ENCODE measurements at places on chromosomes 1 and 21. TPM values are rescaled to one million over a fixed set of nuclear protein-coding genes. Genes with fewer than 3 reads are reported as not detected.

The GRHL3 gene
- 49.8 TPM for total RNA-seq

The AMY1A gene
- under 0.01 TPM for total RNA-seq

The LRRC8B gene
- total RNA-seq: 7.6 TPM

The VANGL2 gene
- 2.3 TPM for total RNA-seq

The ABCA4 gene
- total RNA-seq: under 0.01 TPM

The PGBD5 gene
- under 0.01 TPM for total RNA-seq

The TESK2 gene
- total RNA-seq: 1.6 TPM

GRCh38 chr1:88466011-88466410, 218.1 kb upstream of the PKN2 start:
- DNase-seq: no peak

DNA sequence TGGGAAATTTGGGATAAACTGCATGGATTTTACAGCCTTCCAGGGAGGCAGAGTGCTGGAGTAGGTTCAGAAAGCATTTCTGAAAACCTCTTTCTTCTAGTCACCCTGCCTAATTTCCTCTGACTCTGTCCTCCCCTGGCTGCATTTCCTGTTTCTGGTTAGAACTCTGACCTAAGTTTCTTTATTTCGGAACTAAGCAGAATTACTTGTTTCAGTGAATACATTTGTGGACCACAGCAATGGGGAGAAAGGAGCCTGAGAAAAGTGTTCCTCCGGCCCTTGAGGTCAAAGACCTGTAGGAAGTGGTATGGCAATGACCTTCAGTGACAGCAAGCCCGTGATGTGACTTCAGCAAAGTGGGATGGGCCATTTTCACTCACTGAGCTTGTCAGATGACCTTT, 173.4 kb upstream of the RUNX1 start:
- no peak for DNase-seq

GRCh38 chr1:33927721-33928120, 63.8 kb downstream of the HMGB4 start:
- no peak for DNase-seq

GRCh38 chr1:186442651-186443375, 18.1 kb downstream of the PDC start:
- peak; percentile 15 for DNase-seq

- DNase-seq: no peak
These were observed 85.6 kb upstream of the CLDN14 start for GRCh38 chr21:36565540-36565939.

DNA sequence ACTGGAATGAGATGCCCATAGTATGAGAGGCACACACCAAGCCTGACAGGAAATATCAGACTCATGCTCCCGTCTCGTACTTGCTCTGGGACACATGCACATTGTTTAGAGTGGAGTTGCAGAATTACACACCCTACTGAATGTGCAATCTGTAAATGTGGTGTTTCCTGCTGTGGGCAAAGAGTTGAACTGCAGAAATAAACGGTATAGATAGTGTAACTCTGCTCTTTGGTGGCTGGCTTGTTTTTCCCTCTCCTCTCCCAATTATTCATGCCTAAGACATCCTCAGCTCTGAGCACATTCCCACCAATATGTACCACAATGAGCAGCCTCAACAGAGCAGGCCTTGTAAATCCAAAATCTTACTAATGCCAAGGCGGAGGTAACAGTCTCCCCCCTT, 90.1 kb upstream of the DIRAS3 start:
- no peak for DNase-seq

DNA sequence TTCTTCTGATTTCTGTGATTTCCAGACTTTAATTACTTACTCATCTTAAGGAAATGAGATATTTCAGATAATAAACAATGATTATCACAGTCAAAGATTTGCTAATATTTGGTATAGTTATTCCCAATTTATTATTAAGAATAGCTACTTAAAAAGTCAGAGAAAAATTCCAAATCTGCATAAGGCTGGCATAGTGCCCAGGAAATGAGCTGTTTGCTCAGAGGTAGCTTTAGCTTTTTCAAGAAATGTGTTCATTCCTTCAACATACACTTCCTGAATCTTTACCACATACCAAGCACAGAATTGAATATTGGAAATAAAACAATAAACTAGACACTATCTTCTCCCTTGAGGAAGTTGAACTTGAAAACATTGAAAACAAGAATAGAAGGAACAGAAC, 44.3 kb upstream of the KCNK1 start:
- peak; percentile 29 for DNase-seq

DNA sequence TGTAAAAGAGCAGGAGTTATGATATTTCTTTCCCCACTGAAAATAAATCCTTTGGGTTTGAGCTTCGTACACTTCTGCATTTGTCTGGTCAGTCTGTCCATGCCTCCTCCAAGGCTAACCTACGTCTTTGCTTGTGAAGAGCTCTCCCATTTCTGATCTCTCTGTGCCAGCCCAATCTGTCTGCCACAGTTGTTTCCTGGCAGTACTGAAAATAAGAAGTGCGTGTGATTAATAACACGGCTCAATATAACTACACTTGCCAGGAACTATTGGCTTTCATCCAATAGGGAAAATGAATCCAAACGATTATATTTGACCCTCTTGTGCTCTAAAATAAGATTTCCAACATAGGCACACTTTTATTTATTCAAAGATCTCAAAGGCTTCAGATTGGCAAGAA, 19.2 kb upstream of the COL24A1 start:
- no peak for DNase-seq

- DNase-seq: no peak
These were observed 16.1 kb downstream of the HSF2BP start for GRCh38 chr21:43643193-43643592.

- DNase-seq: peak; percentile 83
These were observed 29.0 kb upstream of the ARID1A start for GRCh38 chr1:26666855-26667254.

DNA sequence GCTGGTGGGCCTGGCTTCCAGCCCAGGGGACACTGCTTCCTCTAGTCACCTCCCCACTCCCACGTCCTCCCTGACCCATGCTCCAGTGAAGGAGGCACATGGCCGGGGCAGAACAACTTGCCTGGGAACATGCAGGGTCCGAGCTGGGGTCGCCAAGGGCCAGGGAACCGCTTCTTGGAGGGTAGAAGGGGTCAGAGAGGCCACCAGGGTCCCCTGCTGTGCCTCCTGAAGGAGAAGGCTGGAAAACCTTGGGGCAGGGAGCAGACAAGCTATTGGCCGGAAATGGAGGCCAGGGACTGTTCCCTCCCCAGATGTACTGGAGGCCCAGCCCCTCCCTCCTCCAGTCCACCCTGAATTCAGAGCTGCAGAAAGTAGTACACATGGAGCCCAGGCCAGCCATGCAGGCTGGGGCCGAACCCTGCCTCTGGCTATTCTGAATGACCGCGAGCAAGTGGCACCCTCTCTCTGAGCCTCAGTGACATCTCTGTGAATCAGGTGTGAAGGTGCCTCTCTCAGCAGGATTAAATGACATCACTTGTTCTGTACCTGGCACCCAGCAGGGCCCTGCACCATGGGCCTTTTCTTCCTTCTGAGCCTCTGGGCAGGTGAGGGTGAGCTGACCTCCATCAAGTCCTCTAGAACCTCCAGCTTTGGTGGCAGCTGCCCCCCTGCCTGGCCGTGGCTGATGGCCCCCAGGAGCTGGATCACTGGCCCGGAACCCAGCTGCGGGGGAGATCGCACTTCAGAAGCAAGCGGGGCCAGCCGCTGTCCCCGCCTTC, 15.7 kb downstream of the SPOCD1 start:
- DNase-seq: no peak

GRCh38 chr1:21914450-21914849, 22.7 kb downstream of the HSPG2 start:
- DNase-seq: no peak

DNA sequence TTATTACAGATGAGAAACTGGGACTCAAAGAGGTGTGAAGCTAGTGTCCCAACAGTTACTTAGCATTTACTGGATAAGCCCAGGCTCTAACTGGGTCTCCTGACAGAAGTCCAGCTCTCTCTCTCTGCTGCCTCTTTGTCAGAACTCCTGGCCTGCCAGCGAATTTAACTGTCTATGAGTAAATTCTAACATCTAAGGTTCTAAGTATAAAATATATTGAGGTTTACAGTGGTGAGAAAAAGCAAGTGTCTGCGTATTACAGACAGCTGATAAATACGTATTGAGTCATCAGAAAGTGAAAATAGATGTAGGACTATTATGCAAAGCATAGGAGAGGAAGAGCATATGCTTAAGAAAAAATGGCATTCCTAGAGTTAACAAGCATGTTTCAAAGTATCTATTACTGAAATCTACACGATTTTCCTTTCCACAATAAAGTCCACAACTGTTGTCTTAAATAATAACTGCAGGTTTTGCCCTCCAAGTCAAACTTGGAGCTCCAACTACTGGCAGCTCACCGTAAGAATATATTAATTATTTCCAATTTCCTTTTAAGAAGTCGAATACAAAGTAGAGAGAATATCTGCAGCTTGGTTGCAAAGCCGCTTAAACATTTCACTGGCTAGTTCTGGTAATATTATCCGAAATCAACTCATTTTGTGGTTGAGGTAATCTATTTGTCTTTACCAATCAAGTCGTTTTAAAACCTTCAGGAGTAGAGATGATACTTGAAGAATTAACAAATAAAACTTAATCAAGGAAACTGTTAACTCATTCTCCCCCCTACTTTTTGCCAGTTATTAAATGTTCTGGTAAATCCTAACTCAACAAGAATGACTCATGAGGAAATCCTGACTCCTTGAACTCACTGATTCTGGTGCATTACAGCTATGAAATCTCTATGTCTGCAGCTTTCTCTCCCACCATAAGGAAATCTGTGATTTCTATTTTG, 1.4 kb upstream of the RGS2 start:
- peak; percentile 78 for DNase-seq

DNA sequence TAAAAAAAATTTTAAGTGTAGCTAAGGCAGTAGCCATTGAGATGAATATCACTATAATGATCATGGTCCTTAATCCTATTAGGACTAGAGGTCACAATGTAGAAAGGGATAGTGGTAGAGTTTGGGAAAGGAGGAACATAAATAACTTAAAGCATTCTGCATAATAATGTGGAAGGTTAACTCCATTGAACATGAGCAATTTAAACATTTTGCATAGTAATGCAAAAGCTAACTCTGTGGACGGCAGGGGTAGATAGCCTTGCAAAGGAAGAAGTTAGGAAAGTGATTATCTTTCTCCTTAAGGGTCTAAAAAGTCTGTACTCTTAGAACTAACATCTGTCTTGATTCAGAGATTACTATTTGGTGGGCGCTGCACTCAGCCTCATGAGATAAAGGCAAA, 39.0 kb upstream of the DENND1B start:
- no peak for DNase-seq

DNA sequence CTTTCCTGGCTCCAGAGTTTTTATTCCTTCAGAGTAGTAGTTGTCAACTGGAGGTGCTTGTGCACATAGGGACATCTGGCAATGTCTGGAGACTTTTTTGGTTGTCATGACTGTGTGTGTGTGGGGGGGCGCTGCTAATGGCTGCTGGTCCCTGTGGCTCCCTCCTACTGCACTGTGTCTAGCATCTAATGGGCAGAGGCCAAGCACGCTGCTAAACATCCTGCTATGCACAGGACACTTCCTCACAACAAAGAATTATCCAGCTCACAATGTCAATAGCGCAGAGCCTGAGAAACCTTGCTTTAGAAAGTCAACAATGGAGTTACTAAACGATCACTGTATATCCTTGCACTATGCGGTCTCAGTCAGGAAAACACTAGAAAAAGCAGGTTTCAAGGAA, 19.7 kb upstream of the HMGB4 start:
- DNase-seq: no peak

GRCh38 chr1:41501581-41501980, 17.1 kb upstream of the EDN2 start:
- DNase-seq: peak; percentile 87

GRCh38 chr1:88150330-88150729, 533.7 kb upstream of the PKN2 start:
- no peak for DNase-seq

- DNase-seq: peak; percentile 71
These were observed 1.6 kb upstream of the ANKRD65 start for GRCh38 chr1:1422465-1423244.

DNA sequence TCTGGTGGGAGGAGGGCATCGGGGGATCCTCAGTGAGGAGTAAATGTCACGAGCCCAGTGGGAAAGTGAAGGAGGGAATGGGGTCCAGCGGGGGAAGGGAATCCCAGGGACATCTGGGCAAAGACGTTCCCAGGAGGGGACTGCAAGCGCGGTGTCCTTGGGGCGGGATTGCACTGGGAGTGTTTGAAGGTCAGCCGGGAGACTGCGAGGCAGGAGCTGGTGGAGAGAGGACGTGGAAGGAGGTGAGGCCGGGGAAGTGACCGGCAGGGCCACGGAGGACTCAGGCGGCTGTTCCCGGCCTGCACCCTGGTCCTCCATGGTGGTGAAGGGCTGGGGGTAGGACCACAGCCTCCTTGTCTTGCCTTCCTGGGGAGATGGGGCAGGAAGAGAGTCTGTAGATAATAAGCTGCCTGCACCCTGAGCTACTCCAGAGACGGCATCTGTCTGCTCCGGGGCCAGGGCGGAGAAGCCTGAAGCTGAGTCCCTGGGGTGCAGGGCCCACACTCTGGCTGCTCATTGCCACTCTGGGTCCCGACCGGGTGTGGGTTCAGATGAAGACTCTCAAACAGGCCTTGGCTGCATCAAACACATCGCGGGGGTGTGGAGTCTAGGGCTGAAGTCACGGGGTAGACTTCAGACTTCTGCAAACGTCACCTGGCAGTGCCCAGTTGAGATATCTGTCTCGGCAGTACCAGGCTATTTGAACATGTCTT, 264.8 kb downstream of the CAMTA1 start:
- DNase-seq: no peak

Data from bronchial epithelial cell (primary cell).